ENCODE measurements at places on chromosomes 7 and 10.

- no peak for DNase-seq
Observed at GRCh38 chr10:3780021-3780770, 4.8 kb downstream of the KLF6 start.

DNA sequence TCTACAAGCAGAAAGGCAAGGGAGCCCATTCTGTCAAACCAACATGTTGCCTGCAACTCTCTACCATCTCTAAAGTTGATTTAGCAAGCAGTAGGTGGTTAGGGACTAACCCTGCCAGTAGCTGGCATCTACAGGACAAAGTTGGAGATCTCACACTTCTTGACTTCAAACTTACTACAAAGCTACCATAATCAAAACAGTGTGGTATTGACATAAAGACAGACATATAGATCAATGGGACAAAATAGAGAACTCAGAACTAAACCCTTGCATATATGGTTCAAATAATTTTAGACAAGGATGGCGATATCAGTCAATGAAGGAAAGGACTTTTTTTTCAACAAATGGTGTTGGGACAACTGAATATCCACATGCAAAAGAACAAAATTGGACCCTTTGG, 84.9 kb downstream of the MAP3K8 start:
- no peak for DNase-seq

DNA sequence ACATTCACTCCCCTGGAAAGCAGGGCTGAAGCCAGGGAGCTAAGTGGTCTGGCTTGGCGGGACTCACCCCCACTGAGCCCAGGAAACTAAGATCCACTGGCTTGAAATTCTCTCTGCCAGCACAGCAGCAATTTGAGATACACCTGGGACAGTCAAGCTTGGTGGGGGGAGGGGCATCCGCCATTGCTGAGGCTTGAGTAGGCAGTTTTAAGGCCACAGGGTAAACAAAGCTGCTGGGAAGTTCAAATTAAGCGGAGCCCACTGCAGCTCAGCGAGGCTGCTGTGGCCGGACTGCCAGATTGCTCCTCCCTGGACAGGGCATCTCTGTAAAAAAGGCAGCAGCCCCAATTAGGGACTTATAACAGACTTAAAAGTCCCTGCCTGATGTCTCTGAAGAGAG, 108.2 kb upstream of the FAM13C start:
- no peak for DNase-seq

DNA sequence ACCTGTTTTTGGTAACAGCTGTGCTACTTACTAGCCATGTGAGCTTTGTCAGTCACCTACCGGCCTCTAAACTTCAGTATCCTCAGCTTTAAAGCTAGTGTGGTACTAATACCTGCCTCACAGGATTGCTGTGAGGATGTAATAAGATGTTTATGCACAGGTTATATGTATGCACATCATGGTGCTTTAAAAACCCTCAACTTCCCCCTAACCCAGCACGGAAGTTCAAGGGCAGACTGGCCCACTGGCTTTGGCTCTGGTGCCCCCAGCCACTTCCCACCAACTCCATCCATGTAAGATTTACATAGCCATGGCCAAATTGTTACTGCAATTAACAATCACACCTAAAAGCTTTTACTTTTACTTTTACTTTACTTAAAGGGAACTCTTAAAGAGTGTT, 676.0 kb upstream of the GALNT17 start:
- no peak for DNase-seq

GRCh38 chr7:43877968-43878864, 8.9 kb upstream of the MRPS24 start:
- no peak for DNase-seq

DNA sequence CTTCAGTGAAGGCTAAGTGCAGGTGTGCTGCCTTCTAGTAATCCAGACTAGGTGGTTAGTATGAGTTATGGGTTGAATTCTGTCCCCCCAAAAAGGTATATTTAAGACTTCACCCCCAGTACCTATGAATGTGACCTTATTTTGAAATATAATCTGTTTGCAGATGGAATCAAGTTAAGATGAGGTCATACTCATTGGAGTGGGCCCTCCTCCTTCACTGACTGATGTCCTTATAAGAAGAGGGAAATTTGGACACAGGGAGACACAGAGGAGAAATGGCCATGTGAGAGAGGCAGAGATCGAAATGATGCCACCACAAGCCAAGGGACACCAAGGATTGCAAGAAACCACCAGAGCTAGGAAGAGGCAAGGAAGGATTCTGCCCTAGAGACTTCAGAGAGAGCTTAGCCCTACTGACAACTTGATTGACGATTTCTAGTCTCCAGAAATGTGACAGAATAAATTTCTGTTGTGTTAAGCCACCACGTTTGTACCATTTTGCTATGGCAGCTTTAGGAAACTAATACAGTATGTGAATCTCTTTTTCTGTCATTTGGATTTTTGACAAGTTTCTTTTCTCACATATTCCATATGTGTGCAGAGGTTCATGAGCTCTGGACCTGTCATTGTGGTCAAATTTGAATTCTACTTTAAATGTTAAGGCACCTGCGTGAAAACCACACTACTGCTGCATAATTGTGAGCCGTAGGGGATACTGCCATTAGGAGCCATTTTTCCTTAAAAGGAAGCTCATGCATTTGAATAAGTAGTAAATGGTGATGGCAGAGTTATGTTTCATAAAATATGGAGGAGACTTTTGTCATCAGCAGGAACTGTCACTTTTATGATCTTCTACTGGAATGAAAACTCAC, 2.6 kb upstream of the RPA3 start:
- no peak for DNase-seq

GRCh38 chr10:72328829-72329204, 25.9 kb downstream of the DNAJB12 start:
- no peak for DNase-seq

- no peak for DNase-seq
Observed at GRCh38 chr10:13440185-13441061, 88.4 kb downstream of the BEND7 start.

DNA sequence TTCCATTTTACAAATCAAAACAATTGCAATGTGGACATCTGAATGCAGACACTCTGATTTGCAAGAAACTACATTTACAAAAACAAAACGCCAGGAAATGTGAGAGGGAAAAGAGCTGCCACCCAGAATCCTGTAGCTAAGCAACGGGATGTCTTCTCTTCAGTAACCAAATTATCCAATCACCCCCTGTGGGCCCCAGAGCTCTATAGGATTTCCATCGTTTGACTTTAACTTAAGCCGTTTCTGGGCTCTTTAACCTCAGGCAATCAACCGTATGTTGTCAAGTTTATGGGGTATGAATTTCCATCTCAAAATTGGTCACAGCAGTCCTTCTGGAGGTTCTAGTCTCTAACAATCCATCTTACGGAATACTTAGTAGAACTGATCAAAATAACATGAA, 240.5 kb downstream of the ETV1 start:
- no peak for DNase-seq

DNA sequence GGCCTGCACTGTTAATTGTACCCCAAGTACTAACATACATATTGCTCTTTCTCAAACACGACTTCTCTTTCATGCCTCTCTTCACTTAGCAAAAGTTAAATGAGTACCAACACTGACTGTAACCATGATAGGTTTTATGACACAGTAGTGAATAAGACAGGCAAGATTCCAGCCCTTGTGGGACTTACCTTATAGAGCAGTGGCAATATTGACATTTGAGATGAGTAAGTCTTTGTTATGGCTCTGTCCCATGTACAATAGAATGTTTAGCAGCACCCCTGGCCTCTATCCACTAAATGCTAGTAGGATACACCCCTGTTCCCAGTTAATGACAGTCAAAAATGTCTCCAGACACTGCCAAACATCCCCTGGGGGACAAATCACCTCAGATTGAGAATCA, 11.9 kb upstream of the COL1A2 start:
- DNase-seq = no peak

- no peak for DNase-seq
Observed at GRCh38 chr7:30799976-30800661, 28.9 kb downstream of the MINDY4 start.

DNA sequence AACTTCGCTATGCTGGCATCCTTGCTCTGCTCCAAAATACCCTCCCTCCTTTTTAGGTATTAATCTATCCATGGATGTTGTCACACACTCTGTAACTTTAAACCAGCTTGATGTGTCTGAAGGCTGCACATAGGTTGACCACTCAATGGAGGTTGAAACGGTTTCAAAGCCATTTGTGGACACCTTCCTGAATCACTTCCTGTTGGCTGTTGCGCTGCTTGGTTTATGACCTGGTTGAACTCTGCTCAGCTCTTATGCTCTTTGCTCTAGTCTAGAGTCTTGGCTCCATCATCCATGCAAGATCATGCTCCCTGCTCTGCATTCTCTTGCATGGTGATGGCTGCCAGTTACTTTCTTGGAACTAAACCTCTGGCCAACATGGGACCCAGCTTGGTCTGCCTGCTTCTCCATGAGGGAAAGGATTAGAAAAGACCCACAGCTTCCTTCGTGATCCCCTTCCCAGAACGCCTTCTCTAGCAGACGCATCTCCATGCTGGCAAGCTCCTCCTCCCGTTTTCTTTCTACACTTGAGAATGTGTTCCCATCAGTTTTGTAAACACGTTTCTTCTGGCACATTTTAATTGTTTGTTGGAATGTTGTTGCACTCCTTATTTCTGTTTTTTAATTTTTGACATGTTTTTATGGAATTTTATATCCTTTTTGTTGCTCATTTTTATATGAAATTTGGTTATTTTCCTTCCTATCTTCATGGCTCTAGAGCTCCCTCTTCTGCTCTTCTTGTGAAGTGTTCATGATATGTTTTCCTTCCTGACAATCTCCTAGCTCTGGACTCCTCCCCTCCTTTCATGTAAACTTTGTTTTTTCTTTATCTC, 149.8 kb downstream of the XPNPEP1 start:
- DNase-seq = no peak

DNA sequence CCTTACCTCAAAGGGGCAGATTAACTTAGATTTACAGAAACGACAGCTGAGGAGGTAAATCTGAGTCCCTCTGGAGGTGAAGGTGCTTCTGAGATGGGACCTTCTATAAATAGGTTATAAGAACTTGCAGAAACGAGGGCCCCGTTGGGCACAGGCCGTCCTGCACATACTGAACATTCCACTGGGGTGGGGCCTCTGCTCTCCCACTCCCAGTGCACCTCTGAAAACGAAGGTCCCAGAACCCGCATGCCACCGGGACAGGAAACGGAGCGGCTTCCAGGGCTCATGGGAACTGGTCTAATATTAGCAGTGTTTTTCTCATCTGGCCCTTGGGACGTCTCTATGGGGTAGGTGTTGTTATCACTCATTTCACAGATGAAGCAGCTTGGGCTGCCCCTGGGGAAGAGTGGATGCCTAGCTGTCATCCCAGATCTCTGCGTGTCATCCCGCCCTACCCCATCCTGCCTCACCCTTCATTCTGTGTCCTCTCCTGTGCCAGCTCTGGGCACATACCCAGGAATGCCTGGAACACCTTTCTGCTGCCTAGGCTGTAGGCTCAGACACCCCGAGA, 19.6 kb downstream of the C10orf62 start:
- DNase-seq = no peak

GRCh38 chr7:129840757-129841156, 112.0 kb downstream of the UBE2H start:
- DNase-seq = no peak

- no peak for DNase-seq
Observed at GRCh38 chr7:1690359-1690958, 20.4 kb downstream of the ELFN1 start.

DNA sequence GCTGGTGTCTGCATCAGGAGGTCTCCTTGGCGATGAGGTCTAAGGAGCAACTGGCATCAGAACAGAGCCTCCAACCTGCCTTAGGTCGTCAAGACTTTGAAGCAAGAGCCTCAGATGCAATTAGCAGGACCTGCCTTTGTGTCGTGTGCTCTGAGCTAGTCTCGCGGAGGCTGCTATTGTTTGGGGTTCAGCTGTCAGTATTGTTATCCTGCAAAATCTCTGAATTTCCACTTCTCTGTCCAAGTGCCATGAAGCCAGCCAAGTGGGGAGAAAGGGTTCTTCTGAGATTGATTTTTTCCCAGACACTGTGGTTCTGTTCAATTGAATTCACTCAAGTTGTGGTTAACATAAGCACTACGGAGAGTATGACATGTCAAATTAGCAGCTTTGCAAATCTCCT, 78.7 kb downstream of the ADARB2 start:
- DNase-seq = no peak

- DNase-seq = no peak
Observed at GRCh38 chr10:31912898-31913850, 15.5 kb downstream of the ARHGAP12 start.

DNA sequence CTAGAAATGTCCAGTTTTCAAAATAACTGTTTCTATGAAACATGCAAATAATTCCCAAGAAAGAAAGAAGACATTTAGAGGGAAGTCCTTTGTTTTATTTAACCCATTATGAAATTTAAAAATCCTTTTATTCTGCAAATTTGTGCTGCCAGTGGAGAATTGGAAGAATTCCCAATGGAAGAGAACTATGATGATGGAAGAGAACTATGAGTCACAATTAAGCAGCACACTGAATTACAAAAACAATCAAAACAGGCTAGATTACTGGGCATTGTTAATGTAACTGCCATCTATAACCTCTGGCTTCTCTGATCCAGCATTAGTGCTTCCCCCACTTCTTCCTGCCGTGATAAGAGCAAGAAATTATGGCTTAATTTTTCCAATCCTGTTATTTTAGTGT, 126.2 kb upstream of the FEZF1 start:
- no peak for DNase-seq

DNA sequence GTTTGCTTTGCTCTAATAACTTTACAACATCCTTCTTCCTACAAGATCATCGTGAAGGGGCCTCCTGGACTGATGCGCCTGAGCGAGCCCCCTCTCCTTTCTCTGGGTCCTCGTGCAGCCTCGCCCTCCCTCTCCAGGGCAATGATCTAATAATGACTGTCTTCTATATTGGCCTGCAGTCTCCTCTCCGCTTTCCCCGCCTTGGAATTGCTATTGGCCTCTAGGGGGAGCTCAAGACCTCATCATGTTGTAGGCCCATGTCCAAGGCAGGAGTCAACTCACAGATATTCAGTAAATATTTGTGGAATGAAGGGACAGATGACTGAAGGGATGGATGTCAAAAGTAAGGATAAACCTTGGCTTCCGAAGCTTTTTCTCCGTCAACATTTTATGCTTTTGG, 1180.3 kb downstream of the TYW1 start:
- no peak for DNase-seq

DNA sequence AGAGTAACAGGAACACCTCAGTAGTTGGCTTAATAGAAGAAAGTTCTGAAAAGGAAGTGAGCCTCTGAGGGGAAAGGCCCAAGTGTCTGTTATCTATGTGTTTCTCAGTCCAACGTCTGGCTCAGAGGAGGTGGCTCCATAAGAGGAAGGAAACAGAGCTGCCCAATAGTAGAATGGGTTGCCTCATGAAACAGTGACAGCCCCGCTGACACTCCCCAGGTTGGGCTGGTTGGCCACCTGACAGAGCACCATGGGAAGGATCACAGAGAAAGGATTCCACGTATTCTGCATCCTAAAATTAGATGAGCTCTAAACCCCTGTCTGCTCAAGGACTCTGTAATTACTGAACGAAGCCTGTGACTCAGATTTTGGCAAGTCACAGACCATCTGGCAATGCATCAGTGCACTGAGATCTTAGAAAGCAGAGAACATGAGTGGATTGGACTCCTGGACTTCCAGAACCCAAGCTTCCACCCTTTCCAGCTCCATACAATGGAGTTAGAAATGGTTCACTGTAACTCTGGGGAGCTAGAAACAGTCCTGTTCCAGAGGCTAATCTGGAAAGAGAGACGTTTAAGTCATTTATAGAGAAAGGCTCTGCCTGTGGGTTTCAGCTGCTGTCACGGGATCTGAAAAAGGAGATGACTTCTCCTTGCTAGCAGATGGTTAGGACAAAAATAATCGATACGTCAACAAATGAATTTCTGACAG, 2.9 kb downstream of the PKD2L1 start:
- DNase-seq = peak; percentile 13

GRCh38 chr10:88158526-88159122, 295.2 kb downstream of the PTEN start:
- no peak for DNase-seq

Measured in esophagus squamous epithelium (tissue), 5 donors.